Activated naive CD8-positive, alpha-beta T cell treated with anti-CD3 and anti-CD28 coated beads for 36 hours (primary cell): ENCODE measurements at places on chromosomes 3 and 15.
A peak's percentile ranks its signal among the peaks of the same experiment; 100 is the strongest.

GRCh38 chr3:29649815-29650547 lies 369.1 kb downstream of the RBMS3 start:
- no peak for DNase-seq

GRCh38 chr3:179840985-179841384 lies 188.1 kb downstream of the USP13 start:
- DNase-seq: no peak

- DNase-seq: no peak
Observed at GRCh38 chr3:64190517-64191515, 34.5 kb downstream of the PRICKLE2 start.

- no peak for DNase-seq
Observed at GRCh38 chr3:57157545-57157944, 7.6 kb downstream of the IL17RD start.

- DNase-seq: no peak
Observed at GRCh38 chr3:193530231-193531165, 24.2 kb downstream of the ATP13A4 start.

GRCh38 chr3:71384388-71384787 lies 199.1 kb downstream of the FOXP1 start:
- no peak for DNase-seq

DNA sequence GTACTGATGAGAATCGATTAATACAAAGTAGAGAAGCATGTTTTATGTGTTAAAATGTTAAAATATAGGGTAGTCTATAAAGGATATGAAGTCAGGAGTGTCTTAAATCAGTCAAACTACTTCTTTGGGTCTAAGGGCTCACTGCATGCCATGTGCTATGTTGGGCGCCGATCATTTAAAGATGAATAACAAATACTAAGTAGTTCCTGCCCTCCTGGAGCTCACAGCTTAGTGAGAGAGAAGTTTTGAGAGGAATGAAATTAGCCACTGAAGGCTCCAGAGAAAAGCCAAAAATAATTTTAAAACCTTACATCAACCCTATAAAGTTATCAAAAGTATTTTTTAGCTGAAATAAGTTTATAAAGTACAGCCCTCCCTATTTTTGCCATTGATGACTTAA lies 44.5 kb downstream of the BLM start:
- DNase-seq: no peak

- no peak for DNase-seq
Observed at GRCh38 chr3:192022412-192022811, 561.4 kb downstream of the PYDC2 start.

- DNase-seq: peak; percentile 31
Observed at GRCh38 chr3:152243721-152244516, 24.8 kb upstream of the MBNL1 start.

DNA sequence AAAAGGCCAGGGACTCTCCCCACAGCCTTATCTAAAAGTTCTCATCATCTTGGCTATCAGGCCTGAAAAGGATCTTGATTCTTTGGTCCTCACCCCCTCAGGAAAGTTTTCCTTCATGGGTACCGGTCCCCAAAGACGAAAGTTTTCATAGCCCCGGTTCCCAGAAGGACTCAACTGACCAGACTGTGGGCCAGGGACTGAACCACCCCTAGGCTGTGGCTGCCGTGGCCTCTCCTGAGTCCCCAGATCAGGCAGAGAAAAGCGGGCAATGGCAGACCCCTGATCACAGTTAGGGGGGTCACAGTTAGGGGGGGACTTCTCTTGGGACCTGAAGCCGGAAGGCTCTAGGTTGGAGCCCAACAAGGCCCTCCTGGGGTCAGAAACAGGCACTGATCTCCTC lies 54.8 kb downstream of the LHFPL4 start:
- no peak for DNase-seq

- peak; percentile 49 for DNase-seq
Observed at GRCh38 chr3:197458179-197458707, 97.5 kb downstream of the BDH1 start.

DNA sequence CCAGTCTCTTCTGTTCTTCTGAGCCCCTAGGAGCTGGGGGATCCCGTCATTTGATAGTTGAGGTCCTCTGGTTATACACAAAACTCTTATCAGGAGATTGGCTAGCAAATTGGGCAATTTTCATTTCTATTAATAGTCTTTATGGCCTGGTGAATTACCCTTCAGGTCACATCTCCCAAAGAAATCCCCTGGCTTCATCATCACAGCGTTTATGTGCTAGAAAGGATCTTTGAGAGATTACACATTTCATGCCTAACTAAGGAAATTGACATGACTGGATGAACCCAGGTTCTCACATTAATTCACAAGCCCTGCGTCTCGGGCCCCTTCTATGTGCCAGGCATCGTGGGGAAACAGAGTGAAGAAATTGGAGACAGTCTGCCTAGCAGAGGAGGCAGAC lies 227.4 kb upstream of the PROK2 start:
- DNase-seq: no peak

DNA sequence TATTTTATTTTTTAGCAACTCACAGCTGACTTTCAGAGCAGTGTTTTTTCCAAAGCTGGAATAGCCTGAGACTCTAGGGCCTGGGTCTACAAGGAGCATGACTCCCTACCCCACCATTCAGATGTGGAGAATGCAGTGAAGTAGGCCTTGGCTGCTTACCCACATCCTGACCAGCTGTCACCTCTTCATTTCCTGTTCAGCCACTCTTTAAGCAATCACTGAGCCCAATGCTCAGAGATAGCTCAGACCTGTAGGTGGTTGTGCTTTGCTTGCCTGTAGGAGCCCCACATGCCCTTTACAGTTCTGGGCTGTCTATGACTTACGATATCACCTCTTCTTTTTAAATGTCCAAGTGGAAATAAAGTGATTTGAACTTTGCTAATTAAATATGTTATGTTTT lies 148.1 kb downstream of the NEK11 start:
- peak; percentile 23 for DNase-seq

GRCh38 chr15:66703540-66703941 lies 1.5 kb downstream of the SMAD6 start:
- peak; percentile 20 for DNase-seq

DNA sequence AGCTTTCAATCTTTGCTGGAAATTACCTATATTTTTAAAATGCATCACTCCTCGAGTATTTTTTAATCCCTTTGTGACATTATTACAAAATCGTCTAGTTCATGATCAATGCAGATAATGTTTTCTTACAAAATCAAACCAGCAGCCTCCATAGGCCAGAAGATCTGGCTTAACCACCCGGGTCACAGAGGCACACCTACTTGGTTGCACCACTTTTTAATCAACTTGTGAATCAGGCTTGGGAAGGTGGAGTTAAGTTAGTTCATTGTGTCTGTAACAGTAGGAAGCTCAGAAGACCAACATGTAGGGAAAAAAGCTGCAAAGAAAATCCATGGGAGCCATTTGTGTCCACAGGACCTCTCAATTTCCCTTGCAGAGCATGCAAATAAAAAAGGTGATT lies 148.0 kb downstream of the TP63 start:
- no peak for DNase-seq

DNA sequence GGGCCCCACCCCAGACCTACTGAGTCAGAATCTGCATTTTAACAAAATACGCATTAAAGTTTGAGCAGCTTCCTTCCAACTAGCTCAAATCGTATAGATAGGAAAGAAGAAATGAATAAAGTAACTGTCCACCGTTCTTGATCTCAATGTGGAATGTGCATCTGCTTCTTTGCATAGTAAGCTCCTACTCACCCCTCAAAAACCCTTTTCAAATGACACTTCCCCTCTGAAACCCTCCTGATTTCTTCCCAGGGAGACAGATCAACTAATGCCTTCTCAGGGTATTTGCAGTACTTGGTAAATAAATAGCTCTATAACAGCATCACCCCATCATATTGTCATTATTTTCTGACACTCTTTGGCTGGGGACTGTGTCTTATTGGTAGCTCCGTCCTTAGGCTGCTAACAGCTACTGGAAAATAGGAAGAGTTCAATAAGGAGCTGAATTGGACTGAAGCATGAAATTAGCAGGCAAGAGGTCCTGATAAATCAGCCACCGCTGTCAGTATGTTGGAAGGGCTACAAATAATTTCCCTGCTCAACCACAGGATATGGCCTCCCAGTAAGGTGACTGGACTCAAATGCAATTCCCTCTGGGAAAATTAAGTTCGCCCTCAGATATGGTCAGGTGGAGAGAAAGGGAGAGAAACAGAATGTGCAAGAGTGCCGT lies 10.2 kb downstream of the OXTR start:
- DNase-seq: no peak

- no peak for DNase-seq
Observed at GRCh38 chr3:102240720-102241119, 194.1 kb upstream of the ZPLD1 start.

- DNase-seq: no peak
Observed at GRCh38 chr3:10482631-10483363, 22.6 kb downstream of the ATP2B2 start.

- DNase-seq: no peak
Observed at GRCh38 chr15:95304947-95305400, 1025.5 kb upstream of the NR2F2 start.

DNA sequence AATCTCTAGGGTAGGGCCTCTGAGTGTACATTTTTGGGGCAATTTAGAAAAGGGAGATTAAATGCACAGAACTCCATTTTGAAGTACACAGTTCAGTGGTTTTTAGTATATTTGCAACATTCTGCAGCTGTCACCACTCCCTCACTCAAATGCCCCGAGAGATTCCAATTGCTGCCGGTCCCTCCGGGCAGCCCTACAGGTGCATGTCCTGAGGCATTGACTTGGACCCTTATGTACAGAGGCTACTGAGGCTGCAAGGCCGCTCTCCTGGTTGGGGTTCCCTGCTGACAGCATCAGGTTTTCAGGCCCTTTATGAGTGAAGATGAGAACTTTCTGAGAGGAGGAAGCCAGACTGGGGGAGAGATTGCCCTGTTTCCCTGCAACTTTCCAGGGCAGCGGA lies 39.6 kb downstream of the SMAD6 start:
- DNase-seq: no peak

GRCh38 chr3:38101811-38102443 lies 35.0 kb downstream of the ACAA1 start:
- no peak for DNase-seq

- no peak for DNase-seq
Observed at GRCh38 chr15:27912283-27912682, 186.8 kb downstream of the OCA2 start.

DNA sequence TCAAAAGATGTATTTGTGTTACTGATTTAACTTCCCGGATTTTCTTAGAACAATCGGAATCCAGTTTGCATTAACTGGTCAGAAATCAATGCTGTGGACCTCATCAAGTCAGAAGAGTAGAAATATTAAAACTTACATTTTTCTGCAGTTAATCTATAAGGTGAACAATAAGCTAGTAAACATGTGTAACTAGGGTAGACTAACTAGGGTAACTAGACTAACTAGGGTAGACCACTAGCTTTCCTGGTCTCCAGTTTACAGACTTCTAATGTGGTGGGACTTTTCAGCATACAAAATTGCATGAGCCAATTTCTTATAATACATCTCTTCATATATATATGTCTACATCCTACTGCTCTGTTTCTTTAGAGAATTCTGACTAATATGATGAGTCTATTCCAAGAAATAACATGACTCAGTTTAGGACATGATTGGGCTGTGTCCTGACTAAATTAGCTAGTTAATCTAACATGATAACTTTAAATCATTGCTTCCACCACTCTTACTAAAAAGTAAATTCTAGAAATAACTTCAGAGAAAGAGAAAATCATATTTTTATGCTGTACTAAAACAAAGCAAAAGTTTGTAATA lies 5.3 kb downstream of the PLSCR2 start:
- no peak for DNase-seq

- peak; percentile 5 for DNase-seq
Observed at GRCh38 chr3:56421205-56421604, 47.1 kb downstream of the ERC2 start.

DNA sequence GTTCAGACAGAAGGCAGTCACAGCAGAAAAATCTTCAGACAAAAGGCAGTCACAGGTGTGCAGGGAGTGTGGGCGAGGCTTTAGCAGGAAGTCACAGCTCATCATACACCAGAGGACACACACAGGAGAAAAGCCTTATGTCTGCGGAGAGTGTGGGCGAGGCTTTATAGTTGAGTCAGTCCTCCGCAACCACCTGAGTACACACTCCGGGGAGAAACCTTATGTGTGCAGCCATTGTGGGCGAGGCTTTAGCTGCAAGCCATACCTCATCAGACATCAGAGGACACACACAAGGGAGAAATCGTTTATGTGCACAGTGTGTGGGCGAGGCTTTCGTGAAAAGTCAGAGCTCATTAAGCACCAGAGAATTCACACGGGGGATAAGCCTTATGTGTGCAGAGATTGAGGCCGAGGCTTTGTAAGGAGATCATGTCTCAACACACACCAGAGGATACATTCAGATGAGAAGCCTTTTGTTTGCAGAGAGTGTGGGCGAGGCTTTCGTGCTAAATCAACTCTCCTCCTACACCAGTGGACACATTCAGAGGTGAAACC lies 27.6 kb downstream of the ZNF589 start:
- peak; percentile 86 for DNase-seq

- DNase-seq: no peak
Observed at GRCh38 chr3:45095916-45096526, 50.2 kb downstream of the CDCP1 start.

GRCh38 chr3:115632026-115632425 lies 8.7 kb downstream of the GAP43 start:
- DNase-seq: no peak

DNA sequence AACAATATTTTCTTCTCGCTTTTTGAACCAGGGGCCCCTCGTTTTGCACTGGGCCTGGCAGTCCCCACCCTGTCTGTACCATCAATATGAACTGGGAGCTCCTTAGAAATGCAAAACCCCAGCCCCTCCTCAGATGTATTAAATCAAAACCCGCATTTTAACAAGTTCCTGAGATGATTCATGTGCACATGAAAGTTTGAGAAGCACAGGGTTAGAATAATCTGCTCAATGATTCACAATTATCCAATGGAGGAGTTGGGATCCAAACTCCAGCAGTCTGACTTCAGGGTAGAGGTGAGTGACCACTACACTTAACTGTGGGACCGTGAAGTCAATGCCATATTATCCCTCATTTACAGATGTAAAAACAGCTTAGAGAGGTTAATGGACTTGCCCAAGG lies 256.4 kb downstream of the IGSF11 start:
- no peak for DNase-seq

DNA sequence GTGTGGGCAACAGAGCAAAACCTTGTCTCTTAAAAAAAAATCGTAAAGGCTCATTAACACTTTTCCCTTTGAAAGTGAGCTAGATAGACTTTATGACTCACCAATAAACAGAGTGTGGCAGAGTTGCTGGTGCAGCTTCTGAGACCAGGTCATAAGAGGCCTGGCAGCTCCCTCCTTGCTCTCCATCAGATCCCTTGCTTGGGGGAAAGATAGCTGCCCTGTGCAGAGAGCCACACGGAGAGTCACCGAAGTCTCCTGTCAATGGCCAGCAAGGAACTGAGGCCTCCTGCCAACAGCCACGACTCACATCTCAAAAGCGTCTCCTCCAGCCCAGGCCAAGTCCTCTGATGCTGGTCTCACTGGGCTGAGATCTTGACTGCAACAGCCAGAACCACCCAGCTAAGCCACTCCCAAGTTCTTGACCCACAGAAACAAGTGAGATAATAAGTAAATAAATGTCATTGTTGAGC lies 8.7 kb upstream of the GP9 start:
- no peak for DNase-seq

GRCh38 chr3:30790150-30790549 lies 104.3 kb downstream of the GADL1 start:
- no peak for DNase-seq

GRCh38 chr3:35677797-35678196 lies 38.5 kb downstream of the ARPP21 start:
- DNase-seq: no peak
